ENCODE measurements at places on chromosomes 3 and 15. TPM values are rescaled to one million over a fixed set of nuclear protein-coding genes. Genes with fewer than 3 reads are reported as not detected.

The CPOX gene
- 15.4 TPM for total RNA-seq

GRCh38 chr15:53307952-53308624, 451.4 kb downstream of the WDR72 start:
- ATAC-seq = no peak

DNA sequence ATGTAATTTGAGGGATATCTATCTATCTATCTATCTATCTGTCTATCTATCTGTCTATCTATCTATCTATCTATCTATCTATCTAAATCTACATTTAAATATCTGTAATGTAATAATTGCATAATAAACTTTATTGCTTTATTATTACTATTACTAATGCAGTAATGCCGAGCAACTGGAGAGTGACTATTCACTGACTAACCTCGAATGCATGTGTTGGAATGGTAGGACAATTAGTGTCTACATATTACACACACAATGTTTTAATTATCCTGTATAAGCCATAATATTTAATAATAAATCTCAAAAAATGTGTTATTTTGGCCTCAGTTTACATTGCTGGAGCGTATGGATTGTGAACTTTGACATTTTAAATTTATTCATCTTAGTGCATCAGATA, 25.2 kb upstream of the CNTN3 start:
- ATAC-seq = no peak

GRCh38 chr15:80233581-80233980, 18.4 kb downstream of the CTXND1 start:
- ATAC-seq = no peak

GRCh38 chr15:61389334-61390028, 160.4 kb upstream of the RORA start:
- no peak for ATAC-seq

DNA sequence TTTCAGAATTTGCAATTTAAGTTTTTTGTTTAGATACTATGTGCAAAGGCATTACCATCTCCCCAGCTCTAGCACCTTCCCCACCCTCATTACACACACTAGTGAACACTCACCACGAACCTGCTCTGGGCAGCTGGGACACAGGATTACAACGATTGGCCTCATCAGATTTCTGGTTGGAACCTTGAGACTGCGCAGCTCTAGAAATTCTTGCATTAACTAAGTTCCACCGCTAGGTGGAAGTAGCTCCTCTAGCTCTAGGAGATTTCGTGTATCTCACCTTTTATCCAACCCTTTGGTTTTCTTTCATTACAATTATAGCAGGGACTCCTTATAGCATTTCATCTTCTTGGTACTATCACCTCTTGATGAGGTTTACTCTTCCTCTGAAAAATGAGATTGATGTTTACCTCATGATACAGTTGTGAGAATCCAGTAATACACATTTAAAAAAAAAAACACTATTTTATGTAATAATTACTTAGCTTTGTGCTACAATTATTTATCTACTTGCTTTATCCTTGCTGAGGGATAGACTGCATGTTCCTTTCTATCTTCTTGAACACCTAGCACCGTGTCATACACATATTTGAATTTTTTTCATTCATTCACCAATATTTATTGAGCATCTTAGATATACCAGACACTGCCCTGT, 28.7 kb upstream of the PLOD2 start:
- ATAC-seq = peak; percentile 74

DNA sequence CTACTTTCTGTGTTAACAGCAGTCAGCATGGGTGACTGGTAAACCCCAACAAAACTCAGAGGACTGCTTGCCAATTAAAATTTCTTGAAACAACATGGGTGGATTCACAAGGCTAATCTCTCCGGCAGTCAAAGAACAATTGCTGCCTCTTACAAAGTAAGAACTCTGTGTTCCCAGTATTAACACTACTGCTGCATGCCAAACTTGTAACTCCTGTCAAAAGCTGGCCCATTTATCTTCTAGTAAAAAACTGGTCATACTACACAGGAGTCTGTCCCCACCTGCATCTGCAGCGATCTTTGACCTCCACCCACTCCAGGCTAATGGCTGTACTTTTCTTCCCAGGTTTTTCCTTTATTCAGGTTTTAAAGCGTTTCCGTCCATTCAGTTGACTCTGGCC, 8.7 kb upstream of the ZNF589 start:
- peak; percentile 78 for ATAC-seq

The FYCO1 gene
- total RNA-seq = 18.5 TPM

DNA sequence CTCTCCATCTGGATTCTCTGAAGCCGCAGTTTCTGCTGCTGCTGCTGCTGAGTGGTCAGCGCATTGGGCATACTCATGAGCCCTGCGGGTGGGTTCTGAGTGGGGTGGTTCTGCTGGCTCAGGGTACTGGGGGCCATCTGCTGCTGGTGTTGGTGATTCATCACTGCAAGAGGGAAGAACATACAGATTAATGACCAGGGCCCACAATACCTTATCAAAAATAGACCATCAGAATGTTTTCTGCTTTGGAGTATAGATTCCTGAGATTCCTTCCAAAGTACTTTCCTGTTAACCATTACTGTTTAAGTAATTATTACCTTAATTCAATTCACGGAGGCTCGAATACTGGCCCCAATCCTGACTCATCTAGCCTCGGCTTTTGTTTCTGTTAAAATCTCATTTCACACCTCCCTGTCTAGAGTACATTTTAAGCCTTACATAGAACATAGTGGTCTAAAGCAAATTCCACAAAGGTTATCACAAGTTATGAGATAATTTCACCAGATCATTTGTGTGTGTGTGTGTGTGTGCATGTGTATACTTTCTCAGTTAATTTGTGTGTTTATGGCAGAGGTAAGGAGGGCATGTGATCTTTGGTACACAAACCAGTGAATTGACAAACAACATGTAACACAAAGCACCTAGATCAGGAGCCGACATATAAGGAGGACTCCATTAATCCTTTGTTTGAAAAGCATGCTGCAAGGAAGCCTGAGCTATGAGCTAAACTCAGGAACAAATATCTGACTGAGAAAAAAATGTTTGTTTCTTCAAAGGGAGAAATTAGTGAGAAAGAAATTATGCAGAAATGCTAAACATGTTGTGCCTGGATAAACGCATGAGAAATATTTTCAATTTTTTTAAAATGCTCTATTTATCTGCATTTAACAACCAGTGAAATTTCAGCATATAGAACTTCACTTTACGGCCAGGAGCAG, 68.1 kb downstream of the TM4SF4 start:
- ATAC-seq = no peak

DNA sequence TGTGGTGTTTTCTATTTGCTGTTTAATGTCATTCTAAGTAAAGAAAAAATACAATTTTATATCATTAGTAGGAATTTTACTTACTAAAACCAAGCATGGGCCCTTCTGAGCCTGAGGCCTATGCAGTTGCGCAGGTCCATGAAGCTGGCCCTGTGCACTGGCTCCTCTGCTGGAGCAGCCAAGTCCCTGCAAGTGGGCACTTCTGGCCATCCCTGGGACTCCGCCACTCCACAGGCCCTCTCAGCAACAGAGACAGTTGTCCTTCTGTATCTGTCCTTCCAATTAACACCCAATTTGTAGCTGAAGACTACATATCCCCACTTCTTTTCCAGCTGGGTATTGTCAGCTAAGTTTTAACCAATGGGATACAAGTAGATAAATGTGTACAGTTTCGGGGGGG, 49.9 kb upstream of the RYK start:
- ATAC-seq = no peak

GRCh38 chr15:34802803-34803750, 7.7 kb upstream of the ACTC1 start:
- ATAC-seq = no peak

- no peak for ATAC-seq
Observed at GRCh38 chr15:64716452-64716851, 58.9 kb downstream of the RBPMS2 start.

The EFCAB12 gene
- total RNA-seq = 0.04 TPM

The GOLGA6D gene
- total RNA-seq = not detected

DNA sequence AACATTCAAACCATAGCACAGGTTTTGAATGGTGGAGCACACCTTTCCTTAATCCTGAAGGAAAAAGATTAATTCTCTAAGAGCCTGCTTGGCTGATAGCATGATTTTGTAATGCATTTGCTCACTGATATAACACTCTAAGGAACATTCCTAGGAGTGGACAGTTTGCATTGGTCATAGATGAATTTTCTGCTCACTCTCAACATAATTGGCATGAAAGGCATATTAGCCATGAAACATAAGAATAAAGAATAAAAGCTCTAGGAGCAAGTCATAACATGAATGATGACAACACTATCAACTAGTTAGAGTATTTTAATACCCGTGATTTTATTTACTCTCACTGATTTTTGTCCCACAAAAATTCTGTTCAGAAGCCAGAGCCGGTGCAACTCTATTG, 34.3 kb upstream of the LRTM1 start:
- ATAC-seq = no peak

DNA sequence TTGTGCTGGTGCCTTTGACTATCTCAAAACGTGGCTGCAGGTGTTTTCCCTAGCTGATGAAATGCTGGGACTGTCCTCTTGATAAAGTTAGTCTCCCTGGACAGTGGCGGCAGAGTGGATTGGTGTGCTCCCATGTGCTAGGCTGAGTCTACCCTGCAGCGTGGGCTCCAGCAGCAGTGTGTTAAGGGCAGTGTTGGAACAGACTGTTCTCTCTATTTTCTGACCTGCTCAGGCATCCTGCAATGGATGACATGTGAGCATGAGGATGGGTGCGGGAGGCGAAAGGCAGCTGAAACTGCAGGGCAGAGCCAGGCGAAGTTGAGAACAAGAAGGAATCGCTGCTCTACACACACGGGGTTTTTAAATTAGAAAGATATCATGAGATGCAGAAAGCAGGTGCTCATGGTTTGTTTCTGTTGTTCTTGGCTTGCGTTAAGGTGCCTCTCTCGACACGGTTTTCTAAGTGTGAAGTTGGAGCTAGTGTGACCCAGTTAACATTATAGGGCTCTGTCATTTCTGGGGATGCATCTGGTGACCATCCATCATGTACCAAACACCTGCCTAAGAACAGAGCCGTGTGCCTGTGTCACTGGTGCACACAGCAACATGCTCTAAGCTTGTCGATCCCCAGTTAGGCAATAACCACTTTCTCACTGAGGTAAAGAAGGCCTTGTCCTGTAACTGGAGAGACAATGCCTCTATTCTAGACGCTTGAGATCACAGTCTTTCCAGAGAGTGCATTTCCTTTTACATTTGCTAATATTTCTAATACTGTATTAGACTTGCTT, 44.3 kb downstream of the SLCO3A1 start:
- no peak for ATAC-seq

DNA sequence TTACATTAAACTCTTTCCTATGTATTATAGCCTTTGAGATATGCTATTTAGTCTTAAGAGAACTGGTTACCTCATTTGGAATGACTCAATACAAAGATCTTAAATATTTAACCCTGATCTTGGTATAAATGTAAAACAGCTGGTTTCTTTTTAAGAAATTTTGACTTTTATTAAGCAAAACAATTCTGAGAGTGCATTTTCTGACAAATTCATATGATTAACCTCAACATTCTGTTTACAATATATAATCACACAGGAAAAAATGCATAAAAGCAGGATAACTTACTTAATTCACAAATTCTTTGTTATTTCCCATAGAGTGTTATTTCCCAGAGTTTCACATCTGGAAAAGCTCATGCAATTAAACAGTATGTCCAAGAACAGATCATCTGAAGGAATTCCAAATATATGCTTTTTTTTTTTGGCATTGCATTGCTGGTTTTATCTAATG, 400.4 kb upstream of the THBS1 start:
- ATAC-seq = no peak

The ERICH6 gene
- total RNA-seq = not detected

GRCh38 chr3:119628816-119629445, 31.2 kb downstream of the PLA1A start:
- no peak for ATAC-seq

DNA sequence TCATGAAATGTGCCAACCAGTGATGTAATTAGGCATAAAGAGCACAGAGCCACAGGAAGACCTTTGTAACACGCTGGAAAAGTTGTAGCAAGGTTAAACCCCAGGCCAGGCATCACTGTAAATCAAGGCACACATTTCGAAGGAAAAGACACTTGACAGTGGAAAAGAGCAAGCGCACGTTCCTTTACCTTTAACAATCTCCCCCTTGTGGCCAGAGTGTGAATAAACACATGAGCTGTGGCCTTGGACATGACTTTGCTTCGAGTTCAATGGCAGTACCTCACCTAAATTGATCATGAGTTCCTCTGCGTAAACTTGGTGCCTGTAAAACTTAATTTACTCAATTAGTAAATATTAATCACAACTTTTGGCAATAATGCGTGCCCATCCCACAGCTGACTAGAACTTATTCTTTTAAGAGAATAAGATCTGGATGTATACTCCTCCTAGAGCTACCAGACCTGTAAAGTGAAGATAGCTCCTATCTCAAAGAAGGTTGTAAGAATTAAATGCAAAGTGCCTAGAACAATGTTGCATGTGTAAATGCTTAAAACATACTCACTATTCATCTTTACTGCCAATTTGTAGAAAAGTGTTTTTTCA, 757.0 kb upstream of the NECTIN3 start:
- ATAC-seq = peak; percentile 46

DNA sequence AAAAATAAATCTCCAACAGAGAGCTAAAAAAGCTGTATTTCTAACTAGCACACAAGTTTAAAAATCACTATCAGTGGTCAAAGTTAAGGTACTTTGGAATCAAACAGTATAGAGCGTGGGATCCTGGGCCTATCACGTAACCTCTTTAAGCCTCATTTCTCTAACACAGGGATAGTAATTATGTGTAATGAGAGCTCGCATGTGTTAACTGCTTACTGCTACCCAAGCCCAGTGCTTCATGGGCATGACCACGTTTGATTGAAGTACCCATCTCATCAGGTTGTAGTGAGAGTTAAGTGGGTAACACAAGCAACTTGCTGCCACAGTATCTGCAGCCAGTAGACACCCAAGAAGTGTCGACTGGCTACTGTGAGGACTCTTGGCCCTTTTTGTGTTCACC, 28.2 kb upstream of the NOX5 start:
- ATAC-seq = no peak

DNA sequence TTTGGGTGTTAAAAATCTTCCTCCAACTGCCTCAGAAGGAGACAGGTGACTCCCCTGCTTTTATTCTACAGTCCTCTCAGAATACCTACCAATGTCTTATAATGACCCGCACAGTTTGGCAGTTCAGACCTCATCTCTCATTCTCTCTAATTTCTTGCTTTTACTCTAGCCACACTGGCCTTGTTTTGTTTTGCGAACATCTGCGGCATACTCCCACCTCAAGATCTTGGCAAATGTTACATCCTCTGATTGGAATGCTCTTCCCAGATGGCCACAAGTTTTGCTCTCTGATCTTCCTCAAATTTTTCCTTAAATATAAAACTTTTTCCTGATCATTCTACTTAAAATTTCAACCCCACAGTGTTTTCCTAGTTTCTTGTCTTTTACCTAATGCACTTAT, 94.1 kb downstream of the PLSCR2 start:
- ATAC-seq = no peak

GRCh38 chr15:58010983-58011382, 54.5 kb downstream of the ALDH1A2 start:
- no peak for ATAC-seq

DNA sequence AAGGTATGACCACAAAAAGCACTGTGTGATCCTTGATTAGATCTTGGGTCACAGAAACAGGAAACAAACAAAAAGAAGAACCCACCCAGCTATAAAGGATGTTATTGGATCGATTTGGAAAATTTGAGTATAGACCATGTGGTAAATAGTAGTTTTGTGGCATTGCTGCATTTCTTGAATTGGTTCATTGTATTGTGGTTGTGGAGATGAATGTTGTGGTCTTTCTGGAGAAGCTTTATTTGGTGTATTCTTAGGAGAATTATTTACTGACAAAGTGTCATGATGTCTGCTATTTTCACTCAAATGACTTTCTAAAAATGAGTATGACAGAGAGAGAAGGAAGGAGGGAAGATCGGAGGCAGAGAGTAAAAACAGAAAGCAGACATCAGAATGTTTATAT, 406.2 kb downstream of the CNTN4 start:
- no peak for ATAC-seq

- peak; percentile 55 for ATAC-seq
Observed at GRCh38 chr3:172383306-172383796, 64.9 kb downstream of the GHSR start.

All from esophagus mucosa (tissue), 1 donor.